RPMI8226 (cell line): ENCODE measurements at places on chromosomes 7 and 10.

GRCh38 chr7:46155367-46155766, 234.3 kb upstream of the IGFBP3 start:
- DNase-seq: no peak

DNA sequence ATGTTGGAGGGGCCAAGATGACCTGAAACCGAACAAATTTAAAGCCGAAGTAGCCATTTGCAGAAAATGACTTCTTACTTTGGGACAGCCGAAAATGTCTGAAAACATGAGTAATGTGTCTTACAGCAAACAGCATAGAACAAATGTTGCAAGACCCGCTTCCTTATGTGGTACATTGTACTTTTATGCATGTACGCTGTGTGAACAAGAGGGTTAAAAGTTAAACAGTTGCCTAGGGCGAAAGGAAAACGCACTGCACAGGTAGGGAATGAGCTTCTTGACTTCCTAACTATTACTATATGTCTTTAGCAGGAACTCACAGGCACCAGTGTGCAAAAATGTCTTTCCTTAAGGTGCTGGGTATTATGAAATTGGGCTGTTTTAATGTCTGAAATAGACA, 303.5 kb upstream of the MGMT start:
- no peak for DNase-seq

DNA sequence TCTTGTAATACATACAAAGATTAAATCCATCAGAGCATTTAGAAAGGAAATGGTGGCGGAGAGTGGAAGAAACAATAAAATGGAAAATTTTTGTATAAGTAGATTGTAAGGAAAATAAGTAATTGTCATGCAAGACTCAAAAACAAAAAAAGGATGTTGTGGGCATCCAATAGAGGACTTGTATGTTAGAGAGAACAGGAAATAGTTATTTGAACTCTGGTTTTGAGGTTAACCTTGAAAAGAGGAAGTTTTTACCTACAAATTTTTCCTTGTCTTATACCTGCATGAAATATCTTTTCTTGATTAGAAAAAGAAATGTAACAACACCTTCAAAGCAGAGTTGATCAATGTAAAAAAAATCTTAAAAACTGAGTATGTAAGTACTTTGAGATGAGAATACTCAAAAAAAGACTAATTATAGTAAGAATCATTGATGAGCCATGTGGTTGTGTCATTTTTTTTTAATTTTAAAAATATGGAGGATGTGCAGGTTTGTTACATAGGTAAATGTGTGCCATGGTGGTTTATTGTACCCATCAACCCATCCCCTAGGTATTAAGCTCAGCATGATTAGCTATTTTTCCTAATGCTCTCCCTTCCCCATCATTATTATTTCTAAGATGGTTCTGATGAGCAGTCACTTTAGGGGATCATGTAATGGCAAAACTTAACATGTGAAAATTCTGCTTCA, 11.9 kb downstream of the TMEM106B start:
- DNase-seq: no peak

GRCh38 chr7:18276380-18276779, 219.2 kb upstream of the HDAC9 start:
- DNase-seq: no peak

DNA sequence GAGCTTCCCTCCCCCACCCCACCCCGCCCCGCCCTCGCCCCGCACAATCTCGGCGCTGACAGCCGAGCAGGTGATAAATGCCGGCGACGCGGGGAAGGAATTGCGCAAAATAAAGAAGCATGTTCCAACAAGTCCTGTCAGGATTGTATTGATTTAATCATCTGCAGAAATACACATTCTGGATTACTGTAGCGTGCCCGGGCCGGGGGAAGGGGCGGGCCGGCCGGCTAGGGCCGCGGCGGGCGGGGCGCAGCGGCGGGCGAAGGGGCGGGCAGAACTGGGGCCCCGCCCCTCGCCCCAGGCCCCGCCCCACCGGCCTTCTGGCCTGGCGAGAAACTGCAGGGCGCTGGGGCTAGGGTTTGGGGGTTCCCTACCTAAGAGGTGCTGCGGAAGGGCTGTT, 88.9 kb upstream of the PAX2 start:
- DNase-seq: no peak

DNA sequence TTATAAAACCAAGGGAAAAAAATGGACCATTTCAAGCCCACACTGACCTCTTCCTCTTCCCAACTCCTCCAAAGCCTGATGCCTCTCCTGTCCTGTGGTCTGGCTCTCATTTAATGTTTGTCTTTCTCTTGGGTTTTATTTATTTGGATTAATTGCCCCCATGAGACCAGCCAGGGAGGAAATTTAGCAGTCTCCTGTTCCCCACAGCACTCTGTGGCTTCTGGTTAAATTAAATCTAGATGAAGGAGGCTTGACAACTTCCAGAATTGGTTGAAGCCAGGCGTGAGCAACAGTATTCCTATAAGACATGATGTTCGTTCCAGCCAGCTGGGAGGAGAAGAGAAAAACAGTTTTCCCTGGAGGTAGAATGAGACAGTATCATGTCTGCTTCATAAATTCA, 15.1 kb upstream of the PRLHR start:
- no peak for DNase-seq

DNA sequence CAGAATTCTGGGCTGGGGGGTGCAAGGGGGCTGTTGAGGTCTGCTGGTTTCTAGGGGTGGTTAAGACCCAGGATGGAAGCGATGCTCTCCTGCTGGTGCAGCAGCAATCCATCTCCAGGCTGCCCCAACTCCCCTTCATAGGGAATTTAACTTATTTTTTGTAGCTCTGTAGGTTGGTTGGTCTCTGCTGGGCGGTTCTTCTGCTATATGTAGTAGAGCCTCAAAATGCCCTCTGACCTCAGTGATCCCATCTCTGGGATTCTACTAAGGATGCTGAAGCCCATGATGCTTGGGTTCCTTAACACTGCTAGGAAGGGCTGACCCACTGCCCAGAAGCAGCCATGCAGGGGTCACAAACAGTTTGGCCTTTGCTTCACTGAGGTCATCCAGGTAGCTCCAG, 49.2 kb downstream of the LRRC20 start:
- no peak for DNase-seq

DNA sequence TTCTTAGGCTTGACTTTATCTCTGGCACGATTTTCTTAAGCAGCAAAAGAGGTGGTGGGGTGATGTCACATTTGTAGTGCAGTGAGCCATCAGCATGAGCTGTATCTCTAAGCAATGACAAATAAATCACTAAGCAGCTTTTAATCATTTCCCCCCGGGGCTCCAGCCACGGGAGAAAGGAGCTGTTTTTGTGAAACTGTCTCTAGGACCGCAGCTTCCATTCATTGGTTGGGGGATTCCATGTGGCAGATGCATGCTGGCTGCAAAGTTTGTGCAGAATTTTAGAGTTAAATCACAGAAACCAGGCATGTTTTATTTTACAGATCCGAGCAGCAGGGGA, 464 bp downstream of the KIAA1217 start:
- peak; percentile 3 for DNase-seq
